ENCODE measurements at places on chromosomes 7 and 10.

GRCh38 chr10:119221666-119222065 lies 14.3 kb downstream of the GRK5 start:
- DNase-seq = no peak

- DNase-seq = no peak
Measured at GRCh38 chr7:105596866-105597265, 15.6 kb upstream of the EFCAB10 start.

DNA sequence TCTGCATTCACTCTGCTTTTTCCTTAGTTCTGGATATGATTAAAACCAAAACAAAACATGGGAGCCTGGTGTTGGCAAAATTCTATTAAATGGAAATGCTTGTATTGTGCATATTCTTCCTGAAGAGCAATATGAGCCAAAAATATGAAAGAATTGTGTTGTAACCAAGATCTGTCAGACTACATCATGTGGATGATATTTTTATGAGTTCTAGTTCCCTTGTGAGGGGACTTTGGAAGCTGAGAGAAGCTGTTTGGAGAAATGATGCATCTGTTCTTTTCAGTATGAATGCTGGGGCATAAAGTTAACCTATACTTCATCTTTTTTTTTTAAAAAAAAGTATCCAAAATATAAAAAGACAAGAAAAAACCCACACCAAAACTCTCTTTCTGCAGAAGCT lies 782.7 kb downstream of the ANKRD7 start:
- DNase-seq = no peak

DNA sequence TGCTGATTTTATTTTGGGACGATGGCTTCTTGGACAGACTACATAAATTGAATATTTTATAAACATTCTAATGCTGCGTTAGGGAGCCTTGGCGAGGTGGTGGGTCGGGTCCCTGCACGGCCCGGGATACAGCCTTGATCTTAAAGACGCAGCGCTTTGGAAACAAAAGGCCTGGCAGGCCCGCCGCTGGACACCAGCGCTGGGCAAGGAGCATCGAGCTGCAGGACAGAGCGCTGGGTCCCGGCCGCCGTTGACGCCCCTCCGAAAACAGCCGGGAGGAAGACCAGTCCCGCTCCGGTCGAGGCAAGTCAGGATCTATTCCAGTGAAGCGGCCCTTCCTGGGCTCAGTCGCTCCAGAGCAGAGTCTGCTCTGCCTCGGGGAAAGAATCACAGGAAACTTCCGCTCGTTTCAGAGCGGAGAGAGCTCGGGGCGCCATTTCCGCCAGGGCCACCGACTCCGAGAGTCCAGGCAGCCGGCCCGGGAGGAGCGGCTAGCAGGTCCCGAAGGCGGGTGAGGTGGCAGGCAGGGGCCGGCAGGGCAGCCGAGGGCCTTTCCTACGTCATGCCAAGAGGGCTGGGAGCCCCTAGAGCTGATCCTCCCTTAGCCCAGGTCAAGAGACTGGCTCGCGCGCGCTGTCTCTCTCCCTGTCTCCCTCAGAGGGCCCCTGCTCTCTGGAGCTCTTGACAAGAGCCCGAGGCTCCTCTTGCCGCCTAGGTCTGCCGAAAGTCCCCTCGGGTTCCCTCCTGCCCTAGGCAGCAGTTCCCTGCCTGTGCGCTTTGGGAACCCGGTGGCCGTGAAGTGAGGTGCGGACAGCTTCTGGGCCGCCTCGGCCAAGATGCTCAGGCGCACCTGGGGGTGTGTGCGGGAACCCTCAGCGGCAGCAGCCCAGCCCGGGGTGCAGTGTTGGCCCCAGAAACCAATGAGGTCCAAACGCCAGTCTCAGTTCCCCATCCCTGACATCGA lies 1.4 kb upstream of the DRGX start:
- DNase-seq = no peak

GRCh38 chr7:32218154-32218467 lies 147.9 kb upstream of the PDE1C start:
- no peak for DNase-seq

DNA sequence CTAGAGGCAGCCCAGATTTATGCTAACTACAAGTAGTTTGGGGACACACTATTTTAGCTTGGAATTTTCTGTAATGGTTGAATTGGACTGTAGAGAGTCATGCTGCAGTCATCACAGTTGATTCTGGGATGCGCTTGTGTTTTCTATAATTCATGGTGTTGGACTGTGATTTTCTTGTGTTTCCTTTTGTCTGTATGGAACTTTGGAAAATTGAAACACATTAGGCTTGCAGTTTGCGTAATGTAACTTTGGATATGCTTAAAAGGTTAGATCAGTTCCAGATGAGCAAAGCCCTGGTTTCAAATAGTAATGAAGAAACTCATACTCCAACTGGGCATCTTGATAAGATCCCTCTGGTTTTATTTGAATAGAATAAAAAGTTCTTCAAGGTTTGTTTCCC lies 502.2 kb downstream of the ARL4A start:
- no peak for DNase-seq

- DNase-seq = no peak
Measured at GRCh38 chr7:27753863-27754262, 13.9 kb downstream of the TAX1BP1 start.

- no peak for DNase-seq
Measured at GRCh38 chr10:119441151-119441821, 101.2 kb downstream of the RGS10 start.

GRCh38 chr10:85643171-85643844 lies 723.3 kb downstream of the GRID1 start:
- DNase-seq = no peak

- DNase-seq = no peak
Measured at GRCh38 chr10:31133251-31133791, 101.7 kb upstream of the ZNF438 start.
